Stimulated activated CD8-positive, alpha-beta memory T cell treated with anti-CD3 and anti-CD28 coated beads, Interleukin-15, amount 100 ng/mL, for 1 hour (primary cell): ENCODE measurements at places on chromosomes 1 and 21.

DNA sequence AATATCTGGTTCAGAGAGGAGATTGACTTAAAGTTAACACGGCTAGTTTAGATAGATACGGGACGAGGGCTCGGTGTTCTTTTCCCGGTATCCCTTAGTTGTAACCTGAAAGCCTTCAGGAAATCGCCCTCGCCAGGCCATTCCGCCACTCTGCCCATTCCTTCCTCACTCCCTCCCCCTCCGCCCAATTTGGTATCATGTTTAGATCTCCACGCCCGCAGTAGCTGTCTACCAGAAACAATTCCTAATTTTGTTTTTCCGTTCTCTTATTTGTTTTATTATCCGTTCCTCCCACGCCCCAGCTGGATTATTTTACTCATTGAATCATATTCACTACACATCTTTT lies 685 bp upstream of the VAMP4 start:
- DNase-seq = no peak

DNA sequence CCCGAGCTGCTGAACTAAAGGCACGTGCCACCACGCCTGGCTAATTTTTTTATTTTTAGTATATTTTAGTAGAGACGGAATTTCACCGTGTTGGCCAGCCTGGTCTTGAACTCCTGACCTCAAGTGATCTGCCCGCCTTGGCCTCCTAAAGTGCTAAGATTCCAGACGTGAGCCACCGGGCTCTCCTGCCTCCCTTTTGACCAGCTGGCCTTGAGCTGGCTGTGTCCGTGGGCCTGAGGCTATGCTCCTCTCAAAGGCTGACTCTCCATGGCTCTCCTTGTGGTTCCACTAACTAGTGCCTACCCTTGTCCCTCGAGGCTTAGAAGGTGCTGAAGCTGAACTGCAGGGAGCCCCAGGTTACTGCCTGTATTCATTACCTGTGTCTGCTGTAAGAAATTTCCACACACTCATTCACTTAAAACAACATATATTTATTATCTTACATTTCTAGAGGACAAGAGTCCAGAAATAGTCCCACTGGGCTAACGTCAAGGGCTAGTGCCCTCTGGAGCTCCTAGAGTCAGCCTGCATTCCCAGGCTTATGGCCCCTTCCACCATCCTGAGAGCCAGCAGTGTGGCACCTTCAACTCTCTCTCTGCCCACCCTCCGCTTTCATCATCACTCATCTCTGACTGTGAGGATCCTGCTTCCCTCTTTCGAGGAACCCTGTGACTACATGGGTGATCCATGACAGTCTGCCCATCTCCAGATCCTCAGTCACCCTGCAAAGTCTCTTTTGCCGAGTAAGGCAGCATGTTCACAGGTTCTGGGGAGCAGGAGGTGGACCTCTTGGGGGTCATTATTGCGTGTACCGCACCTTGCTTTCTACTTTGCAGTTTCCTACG lies 34.9 kb downstream of the ETS2 start:
- DNase-seq = no peak

DNA sequence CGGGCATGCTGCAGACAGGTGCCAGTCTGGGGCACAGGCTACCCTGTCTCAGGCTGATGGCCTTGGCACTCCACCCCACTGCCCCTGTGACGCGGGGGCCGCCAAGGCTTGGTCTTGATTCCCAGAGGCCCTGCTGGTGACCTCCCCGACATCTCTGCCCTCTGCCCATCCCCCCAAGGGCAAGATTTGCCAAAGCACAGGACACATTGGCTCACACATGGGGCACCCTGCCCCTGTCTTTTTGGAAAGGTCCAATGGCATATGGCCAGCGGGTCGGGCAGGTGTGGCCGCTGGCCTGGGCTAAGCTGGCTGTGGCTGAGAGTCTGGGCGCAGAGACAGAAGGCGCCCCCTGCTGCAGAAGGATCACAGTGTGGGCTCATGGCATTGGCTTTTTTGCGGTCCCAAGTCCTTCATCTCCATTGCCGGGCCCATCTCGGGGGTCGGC lies 4.6 kb downstream of the MIB2 start:
- DNase-seq = no peak

- no peak for DNase-seq
Measured at GRCh38 chr21:41133874-41134522, 34.0 kb upstream of the BACE2 start.

DNA sequence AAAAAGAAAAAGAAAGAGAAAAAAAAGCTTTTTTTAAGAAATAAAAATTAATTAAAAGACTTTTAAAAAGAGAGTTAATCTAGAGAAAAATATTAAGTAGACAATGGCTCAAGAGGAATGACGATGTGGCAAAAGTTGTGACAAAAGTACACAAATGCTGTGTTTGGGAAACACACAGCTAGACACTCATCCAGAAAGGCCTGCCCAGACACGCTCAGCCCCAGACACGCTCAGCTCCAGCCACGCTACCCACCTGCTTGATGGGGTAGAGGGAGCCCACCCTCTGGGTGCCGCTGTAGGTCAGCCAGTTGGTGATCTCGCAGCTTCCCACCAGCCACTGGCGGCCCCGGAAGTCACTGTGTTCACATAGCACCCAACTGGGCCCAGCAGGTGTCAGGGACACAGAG lies 10.2 kb downstream of the CD52 start:
- DNase-seq = no peak

- DNase-seq = no peak
Measured at GRCh38 chr1:99122039-99122438, 117.4 kb upstream of the PLPPR5 start.

- no peak for DNase-seq
Measured at GRCh38 chr1:1826356-1827088, 48.3 kb upstream of the NADK start.

DNA sequence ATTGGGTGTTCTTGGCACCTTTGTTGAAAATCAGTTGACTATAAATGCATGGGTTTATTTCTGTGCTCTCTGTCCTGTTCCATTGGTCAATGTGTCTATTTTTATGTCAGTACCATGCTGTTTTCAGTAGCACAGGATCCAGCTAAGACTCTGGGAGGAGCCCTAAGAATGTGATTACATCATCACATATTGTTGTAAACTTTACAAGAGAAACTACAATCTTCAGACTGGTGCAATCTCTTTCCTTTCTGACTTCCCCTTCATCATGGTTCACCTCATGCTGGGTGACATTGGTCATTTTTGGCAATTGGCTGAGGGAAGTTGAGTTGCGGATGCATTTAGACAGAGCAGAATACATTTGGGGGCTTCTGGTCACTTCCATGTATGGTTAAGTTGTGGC lies 88.4 kb downstream of the C21orf91 start:
- no peak for DNase-seq

DNA sequence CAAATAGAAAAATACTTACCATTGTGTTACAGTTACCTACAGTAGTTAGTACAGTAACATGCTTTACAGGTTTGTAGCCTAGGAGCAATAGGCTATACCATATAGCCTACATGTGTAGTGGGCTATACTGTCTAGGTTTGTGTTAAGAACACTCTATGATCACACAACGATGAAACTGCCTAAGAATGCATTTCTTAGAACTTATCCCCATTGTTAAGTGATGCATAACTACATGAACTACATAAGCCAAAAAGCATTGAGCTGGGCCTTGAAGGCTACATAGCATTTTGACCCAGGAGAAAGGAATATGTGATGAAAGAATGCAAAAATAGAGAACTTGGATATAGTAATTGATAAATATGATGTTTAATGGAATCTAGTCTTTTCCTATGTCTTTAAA lies 46.4 kb upstream of the JUN start:
- no peak for DNase-seq

- no peak for DNase-seq
Measured at GRCh38 chr1:201694608-201695335, 134.2 kb upstream of the IPO9 start.

GRCh38 chr1:228047183-228047466 lies 35.4 kb upstream of the ARF1 start:
- DNase-seq = no peak

GRCh38 chr1:171457412-171457811 lies 27.9 kb upstream of the PRRC2C start:
- no peak for DNase-seq

GRCh38 chr1:176462674-176463378 lies at the start of gene PAPPA2:
Gene PAPPA2 (plus strand): TSS chr1:176463175. CDS start chr1:176556323, 93,148 bp downstream.
- DNase-seq = no peak

GRCh38 chr1:15915991-15916390 lies 59.9 kb downstream of the ZBTB17 start:
- DNase-seq = no peak

- DNase-seq = no peak
Measured at GRCh38 chr1:75732703-75733102, 8.2 kb downstream of the ACADM start.

DNA sequence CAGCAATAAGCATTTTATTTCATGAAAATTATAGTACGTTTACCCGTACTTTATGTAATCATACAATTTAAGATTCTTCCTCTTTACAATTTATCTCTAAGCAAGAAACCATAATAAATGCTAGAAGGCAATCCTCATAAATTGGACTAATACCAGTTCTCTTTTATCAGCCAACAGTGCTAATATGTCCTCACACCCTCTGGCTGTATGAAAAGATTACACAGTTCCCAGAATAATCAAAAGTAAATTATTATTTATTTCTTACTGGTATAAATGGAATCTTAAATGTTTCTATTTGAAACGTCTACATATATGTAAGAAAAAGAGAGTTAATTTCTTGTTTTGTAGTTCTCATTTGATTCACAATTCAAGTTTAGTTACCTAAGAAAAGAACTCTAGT lies 3.1 kb upstream of the CDKN2C start:
- DNase-seq = no peak

DNA sequence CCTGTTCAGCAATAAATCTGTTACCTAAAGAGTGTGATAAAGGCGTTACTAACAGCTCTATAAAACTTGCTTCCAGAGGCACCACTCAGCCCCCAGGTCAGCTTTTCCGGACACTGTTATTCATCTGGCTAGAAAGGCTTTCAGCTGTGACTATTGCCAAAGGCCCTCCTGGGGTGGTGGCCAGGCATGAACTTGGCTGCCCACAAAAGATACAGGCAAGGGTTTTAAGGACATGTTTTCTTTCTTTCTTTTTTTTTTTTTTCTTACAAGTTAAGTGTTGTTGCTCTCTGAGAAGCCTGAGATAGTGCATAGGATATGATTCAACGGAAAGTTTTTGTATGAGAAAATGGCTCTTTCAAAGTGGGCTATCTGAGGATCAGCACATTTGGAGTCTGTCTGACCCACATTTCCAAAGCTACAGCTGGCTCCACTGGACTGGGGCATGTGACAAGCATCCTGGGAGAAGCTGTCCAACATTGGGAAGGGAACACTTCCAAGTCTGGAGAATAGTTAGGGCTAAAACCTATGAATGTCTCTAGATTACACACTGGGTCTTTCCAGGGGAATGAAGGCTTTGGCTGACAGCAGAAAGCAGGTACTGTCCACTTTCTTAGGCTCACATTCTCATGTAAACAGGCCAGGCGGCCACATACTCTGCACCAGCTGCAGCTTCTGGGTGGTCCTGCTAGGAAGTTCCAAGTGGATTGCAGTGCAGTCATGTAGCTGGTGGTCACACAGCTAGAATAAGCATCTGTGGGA lies 639.7 kb downstream of the LMO4 start:
- DNase-seq = no peak

DNA sequence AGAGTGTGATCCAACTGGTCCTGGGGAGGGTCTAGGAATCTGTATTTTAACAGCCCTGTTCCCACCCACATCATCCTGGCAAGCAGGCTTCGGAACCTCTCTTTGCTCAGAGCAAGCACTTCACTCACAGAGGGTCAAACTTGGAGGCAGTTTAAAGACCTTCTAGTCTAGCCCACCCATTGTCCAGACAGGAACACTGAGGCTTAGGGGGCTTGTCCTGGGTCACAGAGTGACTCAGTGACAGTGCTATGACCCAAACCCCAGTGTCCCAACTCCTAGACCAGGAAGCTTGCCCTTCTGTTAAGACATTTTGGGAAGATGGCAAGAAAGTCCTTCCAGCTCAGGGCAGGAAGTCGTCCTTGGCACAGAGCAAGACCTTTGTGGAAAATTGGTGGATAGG lies 36.5 kb downstream of the FBXO2 start:
- DNase-seq = no peak
